ENCODE measurements at places on chromosomes 7 and 10.

- DNase-seq, result no peak
Observed at GRCh38 chr7:143728333-143728862, 29.1 kb downstream of the CTAGE6 start.

GRCh38 chr7:136480901-136481300 is 387.6 kb upstream of the CHRM2 start:
- no peak for DNase-seq

- peak; percentile 51 for DNase-seq
Observed at GRCh38 chr7:87886875-87887274, 10.6 kb downstream of the DBF4 start.

DNA sequence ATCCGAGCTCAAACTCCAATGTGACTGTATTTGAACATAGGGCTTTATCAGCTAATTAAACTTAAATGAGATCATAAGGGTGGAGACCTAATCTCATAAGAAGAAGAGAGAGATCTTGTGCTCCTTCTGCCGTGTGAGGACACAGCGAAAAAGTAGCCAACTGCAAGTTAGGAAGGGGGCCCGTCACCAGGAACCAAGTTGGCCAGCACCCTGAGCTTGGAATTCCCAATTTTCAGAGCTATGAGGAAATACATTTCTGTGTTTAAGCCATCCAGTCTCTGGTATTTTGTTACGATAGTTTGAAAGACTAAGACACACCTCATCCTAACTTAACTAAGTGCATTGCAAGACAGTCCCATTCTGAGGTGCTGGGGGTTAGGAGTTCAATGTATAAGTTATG is 14.1 kb upstream of the WDR86 start:
- DNase-seq, result no peak

GRCh38 chr7:136000288-136000913 is 23.2 kb upstream of the MTPN start:
- peak; percentile 65 for DNase-seq

DNA sequence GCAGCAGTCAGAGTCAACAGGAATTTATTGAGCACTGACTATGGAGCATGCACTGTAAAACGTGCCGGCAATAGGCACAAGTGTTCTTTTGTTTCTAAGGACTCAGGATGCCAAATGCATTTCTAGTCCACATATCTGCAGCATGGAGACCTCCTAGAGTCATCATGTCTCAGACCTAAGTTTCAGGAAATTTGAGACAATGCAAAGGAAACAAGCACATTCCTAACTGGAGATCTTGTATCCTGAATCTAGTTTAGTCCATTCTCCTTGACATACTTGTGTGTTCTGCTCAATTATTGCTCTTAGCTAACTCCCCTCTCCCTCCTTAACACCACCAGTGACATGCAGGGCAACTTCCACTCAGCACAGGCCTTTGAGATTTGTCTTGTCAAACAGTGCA is 173.2 kb downstream of the ZNF438 start:
- DNase-seq, result no peak

DNA sequence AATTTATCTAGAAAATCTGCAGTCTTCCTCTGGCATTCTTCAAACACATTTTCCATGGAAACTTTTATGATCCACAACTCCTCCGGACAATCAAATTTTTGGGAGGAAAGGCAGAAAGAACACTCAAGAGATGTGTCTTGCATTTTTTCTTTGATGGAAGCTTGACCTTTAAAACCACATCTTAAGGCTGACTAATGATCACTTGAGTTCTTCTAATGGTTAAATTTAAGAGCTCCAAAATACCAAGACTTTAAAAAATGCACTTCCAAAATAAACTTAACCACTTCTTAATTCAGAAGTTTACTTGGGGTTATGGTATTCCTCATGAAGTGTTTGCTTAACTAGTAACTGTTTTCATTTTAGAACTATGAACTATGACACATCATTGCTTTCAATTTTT is 43.3 kb downstream of the ETV1 start:
- peak; percentile 68 for DNase-seq

GRCh38 chr10:13272164-13272571 is 27.7 kb downstream of the PHYH start:
- no peak for DNase-seq

DNA sequence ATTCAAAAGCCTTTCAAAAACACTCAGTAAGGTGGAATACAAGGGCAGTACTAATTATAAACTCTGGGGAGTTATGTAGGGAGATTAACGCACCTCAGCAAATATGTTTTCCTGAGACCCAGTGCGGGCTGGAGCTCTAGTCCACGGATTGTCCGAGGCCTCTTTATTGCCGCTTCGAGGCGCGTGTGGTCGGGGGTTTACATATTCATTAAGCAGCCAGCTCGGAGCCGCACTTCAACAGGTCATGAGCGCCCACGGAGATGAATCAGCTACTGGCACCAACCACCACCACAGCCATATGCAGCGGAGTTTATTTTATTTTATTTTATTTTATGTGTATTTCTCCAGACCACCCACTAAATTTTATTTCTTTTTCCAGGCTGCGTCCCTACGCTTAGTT is 195.9 kb upstream of the ADARB2 start:
- no peak for DNase-seq

DNA sequence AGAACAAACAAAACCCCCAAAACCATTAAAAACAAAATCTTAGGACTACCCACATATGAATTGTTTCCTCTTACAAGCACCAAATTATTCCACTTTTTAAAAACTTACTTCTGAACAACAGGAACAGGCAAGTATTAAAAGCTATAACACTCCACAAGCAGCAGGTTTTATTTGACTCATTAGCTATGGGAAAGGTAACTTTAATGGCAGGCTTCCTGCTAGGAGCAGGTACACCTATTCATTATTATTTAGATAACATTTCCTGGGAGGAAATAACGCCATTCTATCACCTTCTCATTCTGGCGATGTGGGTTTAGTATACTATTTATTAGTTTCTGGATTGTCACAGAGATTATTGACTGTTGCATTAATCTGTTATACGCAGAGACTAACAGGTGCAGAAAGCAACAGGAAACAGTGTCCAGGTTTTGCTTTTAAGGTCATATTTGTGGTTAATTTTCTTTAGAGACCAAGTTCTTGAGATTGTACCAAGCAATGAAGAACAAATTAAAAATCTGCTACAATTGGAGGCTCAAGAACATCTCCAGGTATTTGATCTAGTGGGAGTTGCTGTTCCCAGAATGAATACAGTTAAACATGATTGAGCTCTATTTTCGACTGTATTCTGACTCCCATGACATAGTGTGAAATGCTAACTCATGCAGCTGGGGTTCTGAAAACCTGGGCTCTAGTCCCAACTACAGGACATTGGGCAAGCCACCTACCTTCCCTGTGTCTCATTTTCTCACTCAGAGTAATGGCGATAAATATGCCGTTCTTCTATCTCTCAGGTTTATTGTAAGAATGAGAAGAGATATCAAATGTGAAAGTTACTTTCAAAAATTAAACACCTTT is 2.0 kb downstream of the CPA2 start:
- DNase-seq, result no peak

GRCh38 chr10:125639846-125640245 is 43.1 kb downstream of the TEX36 start:
- DNase-seq, result no peak

DNA sequence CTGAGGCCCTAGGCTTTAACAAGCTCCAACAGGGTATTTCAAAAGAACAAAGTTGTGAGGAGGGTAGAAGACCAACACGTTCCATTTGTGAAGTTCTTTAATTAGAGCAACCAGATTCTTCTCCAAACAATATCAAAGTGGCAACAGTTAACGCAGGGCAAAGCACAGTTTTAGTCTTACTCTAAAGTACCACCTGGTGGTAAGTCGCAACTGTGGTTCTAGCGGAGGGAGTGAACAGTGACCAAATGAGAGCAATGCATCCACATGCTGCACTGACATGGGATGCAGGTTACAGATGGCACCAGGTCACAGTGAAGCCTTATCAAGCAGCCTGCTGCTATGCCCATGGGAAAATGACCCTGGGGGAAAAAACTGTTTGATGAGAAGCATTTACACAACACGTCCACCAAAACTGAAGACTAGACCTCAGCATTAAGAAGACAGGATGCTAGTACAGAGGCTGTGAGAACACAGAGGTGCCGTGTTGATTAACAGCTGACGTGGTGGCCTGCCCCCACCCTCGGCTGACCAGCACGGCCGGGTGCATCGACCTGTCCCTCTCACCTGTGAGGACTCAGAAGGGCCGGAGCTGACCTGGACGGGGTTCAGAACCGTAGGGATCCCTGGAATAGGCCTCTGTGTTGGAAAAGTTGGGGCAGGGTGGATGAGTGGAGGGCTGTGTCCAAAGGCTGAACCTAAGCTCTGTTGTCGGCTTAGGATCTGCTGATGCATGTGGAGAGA is 211.2 kb downstream of the GLI3 start:
- no peak for DNase-seq

DNA sequence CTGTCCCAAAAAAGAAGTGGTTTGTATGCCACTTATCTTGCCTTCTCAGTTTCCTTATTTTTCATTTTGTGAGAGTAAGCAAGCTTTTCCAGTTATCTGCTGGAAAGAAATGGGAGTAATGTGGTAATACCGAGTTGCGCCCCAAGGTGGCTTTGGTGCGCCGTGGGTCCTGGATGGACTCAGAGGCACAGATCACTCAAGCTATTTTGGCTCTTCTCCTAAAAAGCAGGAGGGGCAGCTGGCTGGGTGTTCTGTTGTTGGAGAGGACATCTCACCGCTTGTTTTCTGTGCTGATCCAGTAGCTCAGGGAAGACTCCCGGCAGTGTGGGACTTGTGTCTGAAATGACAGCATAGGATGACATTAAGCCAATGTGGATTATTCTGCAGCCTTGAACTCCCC is 16.4 kb downstream of the PRKRIP1 start:
- DNase-seq, result no peak

GRCh38 chr10:85888004-85888403 is 478.6 kb downstream of the GRID1 start:
- DNase-seq, result no peak

GRCh38 chr10:93812659-93813338 is 55.1 kb downstream of the LGI1 start:
- DNase-seq, result no peak

GRCh38 chr7:139913021-139913844 is 84.2 kb downstream of the TBXAS1 start:
- DNase-seq, result no peak

DNA sequence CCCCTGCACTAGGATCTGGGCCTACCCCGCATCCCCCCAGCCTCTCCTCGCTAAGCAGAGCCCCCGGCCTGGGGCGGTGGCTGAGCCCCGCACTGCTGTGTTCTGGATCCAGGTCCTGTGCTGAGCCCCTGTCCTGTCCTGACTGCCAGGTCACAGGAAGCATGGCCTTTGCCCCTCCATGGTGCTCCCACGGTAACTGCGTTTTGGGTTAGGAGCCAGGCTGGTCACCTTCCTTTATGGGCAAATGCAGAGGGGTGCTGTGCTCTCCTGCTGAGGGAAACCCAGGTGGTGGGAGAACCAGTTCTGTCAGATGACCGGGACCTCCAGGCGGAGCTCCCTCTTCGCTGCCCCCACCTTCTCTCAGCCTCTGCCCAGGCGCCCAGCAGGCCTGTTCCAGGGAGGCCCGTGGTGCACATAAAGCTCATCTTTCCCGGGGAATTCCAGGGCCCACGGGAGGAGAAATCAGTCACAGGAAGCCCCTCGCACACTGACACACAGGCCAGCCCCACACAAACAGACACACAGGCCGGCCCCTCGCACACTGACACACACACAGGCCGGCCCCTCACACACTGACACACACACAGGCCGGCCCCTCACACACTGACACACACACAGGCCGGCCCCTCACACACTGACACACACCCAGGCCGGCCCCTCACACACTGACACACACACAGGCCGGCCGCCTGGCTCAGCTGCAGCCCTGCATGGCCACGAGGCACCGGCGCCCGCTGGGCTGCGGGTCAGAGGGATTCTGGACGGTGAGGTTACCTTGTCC is 75.6 kb downstream of the CFAP46 start:
- DNase-seq, result no peak

GRCh38 chr10:45515630-45516029 is 141.6 kb downstream of the ALOX5 start:
- no peak for DNase-seq

- peak; percentile 27 for DNase-seq
Observed at GRCh38 chr10:75352650-75353049, 48.9 kb downstream of the ZNF503 start.

GRCh38 chr7:133052401-133052756 is 29.5 kb downstream of the CHCHD3 start:
- no peak for DNase-seq

DNA sequence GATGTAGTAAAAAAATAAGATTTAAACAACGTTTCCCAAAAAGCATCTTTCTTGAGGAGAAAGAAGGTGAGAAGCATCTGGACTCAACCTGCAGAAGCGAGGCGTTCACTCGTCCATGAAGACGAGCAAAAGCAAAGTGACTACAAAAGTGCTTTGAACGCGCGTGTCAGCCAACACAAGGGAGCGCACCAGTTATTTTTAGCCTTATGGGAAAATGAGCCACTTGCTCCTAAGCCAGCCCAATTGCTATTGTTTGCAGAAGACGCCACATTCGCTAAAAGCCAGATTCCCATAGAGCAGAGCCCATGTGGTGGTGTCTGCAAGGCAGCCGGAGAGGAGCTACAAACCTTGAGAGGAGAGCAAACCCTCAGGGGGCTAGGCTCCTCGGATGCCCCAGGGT is 122.5 kb downstream of the FAM53B start:
- DNase-seq, result no peak
